Pancreas (tissue), 10 donors: ENCODE measurements at places on chromosomes 2 and 18.

DNA sequence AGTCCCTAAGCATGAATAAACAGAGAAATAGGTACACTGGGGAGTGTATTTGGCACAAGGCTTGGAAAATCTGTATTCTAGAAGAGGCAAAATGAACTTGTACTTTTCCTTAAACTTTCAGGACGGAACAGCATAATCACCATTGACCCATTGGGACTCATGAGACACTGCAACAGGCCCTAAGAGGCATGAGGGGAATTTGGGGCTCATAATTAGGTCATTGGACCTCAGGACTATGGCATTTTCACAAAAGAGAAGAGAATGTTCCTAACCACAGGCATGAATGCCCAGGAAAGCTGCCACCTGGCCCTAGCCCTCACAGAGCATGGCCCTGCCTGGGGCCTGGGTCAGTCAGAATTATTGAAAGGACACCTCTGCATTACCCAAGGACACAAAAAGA is 67.9 kb upstream of the PIK3C3 start:
- DNase-seq = no peak

DNA sequence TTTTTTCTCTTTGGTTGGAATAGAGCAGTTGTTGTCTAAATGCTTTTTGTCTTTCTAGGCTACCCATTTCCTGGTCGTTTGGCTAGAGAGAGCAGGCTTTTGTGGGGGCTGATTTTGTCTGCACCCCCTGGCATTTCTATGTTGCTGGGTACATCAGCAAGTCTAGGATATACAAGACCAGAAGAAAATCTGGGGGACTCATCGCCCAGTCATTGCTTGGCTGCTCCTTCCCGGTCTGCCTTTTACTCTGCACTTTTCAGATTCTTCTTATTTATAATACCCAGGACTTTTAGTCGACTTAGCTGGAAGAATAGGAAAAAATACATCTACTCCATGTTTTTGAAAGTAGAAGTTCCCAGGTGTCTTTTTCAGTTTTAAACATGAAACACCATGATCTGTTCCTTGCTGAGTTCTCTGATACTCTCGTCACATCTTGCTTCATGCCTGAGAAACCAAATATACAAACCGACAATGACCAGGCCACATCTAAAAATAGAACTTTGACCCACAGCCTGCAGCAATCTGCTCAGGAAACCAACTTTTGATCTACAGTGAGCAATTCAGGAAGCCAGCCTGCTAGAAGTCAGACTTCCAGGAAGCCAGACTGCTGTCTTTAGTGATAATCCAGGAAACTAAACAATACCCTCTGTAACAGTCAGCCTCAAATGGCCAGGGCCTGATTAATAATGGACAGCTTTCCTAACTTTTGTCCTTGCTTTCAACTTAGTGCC is 163.8 kb upstream of the MEX3C start:
- DNase-seq = no peak

GRCh38 chr2:171210864-171211431 is 50.3 kb upstream of the TLK1 start:
- DNase-seq = no peak

- DNase-seq = no peak
Measured at GRCh38 chr18:6571239-6571602, 156.5 kb upstream of the L3MBTL4 start.

DNA sequence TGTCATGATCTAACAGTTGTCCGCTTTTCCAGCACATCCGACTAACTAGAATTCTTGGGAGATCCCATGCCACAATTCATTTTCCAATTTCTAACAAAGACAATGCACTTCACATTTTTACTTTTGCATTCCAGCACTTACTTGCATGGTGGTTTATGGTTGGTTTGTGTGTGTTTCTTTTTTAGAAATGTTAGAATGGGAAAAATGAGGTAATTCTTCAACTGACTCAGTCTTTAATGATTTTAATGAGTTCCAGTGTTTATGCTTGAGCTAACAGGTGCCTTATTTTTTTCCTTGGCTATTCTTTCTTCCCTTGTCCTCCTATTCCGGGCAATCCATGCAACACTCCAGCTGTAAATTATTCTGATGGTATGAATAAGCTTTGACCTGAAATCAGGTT is 46.4 kb downstream of the SLC8A1 start:
- DNase-seq = no peak

- DNase-seq = no peak
Measured at GRCh38 chr2:88230911-88231310, 60.8 kb downstream of the THNSL2 start.

- DNase-seq = no peak
Measured at GRCh38 chr2:112794841-112795240, 10.5 kb upstream of the IL1A start.

GRCh38 chr2:158818511-158818910 is 23.4 kb downstream of the DAPL1 start:
- DNase-seq = no peak

DNA sequence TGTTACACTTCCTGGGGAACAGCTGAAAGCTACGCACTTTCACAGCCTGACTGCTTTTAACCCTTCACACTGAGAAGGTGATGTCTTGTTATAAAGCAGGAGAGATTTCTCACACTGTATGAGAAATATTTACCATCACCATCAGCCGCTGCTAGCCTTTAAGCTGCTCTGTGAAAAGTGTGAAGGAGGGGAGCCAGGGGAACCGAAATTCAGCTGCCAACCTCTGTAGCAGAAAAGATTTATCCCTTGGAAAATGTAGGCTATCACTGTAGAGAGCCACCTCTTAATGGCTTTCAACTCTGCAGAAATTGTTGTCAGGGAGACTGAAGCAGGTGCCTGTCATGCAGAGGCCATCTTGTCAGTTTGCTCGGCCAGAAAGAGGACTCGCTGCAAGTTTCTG is 145.3 kb downstream of the SP3 start:
- DNase-seq = no peak

- DNase-seq = no peak
Measured at GRCh38 chr2:42128721-42129486, 40.2 kb upstream of the EML4 start.

- DNase-seq = no peak
Measured at GRCh38 chr18:77030201-77030600, 102.4 kb downstream of the MBP start.

DNA sequence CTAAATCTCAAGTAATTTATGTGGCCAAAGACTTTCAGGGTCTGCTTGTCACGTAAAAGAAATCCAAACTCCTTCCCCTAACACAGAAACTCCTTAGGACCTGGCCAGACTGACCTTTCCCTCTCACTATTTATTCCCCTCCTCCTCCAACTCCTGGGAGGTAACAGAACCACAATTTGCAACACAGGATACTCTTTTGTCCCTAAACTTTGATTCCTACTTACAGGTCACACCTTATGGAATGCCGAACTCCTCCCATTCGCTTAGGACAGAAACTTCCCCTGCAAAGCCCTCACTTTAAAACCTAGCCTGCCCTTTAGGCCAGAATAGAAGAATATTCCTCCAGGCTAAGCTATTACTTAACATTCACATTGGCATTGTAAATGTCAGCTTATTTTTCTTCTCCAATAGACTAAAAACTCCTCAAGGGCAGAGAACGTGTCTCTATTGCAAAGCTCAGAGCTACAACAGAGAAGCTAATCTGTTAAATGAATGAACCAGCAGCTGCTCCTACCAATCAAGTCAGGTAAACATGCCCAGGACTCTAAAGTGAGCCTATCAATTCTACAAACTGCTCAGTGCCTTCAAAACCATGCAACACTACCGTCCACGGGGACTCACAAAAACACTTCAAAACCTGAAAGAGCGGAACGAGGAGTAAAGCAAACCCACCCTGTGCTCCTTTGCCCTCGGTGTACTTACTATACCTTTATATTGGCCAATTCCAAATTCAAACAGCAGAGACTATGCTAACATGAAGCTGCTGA is 6.1 kb downstream of the INO80D start:
- no peak for DNase-seq

- no peak for DNase-seq
Measured at GRCh38 chr2:128491692-128492244, 173.1 kb upstream of the HS6ST1 start.

DNA sequence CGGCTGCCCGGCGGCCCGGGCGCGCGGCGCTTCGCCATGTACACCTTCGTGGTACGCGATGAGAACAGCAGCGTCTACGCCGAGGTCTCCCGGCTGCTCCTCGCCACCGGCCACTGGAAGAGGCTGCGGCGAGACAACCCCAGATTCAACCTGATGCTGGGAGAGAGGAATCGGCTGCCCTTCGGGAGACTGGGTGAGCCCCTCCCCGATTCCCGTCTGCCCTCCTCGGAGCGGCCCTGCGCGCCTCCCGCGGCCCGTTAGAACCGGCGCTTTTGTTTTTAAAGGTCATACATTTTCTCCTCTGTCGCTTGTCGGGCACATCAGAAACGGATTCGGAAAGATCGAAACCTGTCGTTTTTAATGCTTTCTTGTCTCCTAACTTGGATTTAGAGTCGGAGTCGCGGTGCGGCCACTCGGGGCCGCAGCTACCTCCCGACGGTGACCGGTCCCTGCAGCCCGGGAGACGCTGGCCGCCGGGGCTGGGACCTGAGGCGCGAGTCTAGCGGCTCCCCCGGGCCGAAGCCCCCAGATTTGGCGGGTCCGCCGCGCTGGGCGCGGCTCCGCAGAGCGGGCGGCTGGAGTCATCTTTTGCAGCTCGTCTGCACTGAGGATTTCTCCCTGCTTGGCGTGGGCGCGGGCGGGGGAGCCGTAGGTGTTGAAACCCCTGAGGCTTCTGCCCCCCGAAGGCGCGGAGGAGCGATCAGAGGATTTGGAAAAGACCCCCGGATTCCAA is 519 bp downstream of the TTL start:
- peak; percentile 73 for DNase-seq

GRCh38 chr2:8310557-8311455 is 371.1 kb upstream of the ID2 start:
- DNase-seq = no peak

DNA sequence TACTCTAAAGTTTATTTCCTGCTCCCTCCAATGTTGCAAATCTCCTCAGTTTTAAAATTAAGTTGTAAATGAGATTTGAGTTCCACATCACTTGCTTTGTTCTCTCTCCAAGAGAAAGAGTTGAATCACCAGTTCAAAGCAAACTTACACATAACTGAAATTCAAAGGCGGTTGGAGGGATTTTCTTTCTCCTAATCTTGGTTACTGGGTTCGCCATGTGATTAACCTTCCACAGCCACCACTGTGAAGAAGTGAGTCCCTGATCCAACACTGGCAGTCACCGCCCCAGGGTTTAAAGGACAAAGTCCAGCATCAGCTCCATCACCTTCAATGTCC is 247.1 kb downstream of the MYCN start:
- DNase-seq = no peak

DNA sequence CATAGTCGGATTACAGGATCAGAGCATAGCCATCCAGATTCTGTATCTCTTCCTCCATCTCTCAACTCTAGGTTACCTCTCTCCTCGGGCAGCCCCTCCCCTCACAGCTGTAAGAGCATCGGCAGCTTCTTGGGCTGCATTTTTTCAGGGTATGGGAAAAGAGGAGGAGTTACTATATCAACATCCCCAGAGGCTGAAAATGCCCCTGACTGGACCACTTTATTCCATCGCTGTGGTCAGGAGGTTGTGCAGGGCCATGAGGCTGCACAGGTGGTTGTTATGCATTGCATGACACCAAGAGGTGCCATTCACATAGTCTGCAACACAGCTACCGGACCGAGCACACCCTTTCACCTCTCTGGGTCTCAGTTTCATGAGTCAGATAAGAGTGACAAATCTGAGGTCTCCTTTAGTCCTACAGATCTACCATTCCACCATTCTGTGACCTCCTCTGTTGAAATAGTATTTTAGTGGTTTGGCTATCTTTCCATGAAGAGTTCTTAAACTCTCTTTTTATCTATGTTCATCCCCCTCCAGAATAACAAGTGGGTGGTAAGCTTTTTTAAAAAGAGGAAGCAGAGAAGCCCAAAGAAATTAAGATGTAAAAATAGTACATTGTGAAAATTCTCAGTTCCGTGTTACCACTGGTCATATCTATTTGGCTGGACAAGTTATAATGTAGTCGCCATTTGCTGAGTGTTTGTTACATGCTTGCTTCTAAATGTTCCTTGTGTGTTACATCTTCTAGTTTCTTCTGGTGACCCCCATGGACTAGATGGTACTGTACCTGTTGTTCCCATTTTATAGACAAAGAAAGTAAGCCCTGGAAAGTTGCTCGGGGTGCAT is 56.6 kb upstream of the SLC1A4 start:
- no peak for DNase-seq

GRCh38 chr2:237714690-237715458 is 83.7 kb upstream of the RBM44 start:
- no peak for DNase-seq

DNA sequence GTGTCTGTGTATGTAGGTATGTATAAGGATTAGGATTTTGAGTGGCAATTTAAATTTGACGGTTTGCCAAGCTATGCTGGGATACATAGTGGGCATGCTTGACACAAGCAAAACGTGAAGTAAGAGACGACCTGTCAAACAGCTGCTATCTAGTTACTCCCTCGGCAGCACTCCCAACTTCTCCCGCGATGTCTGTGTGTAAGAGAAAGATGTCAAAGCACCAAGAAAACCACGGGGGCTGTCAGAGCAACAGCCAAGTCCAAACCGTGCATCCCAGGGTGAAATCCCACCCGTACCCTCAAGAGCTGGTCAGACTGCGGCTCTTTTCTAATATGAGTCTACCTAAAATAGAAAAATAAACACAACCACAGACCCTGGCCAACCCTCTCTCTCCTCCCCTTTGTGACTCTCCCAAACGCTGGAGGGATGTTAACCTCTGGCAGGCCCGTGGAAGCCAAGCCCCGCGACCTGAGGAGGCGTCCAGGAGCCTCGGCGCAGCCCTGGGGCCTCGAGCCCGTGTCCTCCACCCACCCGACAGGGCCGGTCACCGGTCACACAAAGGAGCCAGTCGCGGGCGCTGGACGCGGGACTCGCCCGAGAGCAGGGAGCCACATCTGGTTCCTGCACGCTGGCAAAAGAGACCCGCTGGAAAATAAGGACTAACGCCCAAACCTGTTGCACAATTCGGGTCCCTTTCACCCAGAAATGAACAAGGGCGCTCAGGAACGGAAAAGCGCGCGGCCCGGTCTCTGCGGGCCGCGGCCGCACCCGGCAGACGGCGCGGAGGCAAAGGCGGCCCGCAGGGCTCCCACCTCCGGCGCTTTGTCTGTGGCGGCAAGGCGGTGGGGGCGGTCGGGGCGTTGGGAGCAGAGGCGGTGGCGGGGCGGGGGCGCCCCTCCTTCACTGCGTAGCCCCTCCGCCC is 925 bp downstream of the SESTD1 start:
- DNase-seq = peak; percentile 57

- DNase-seq = no peak
Measured at GRCh38 chr2:53941749-53942148, 29.0 kb downstream of the PSME4 start.

GRCh38 chr2:188473306-188473705 is 181.6 kb downstream of the GULP1 start:
- DNase-seq = no peak

GRCh38 chr2:2237563-2237962 is 93.5 kb downstream of the MYT1L start:
- DNase-seq = no peak

- DNase-seq = no peak
Measured at GRCh38 chr2:222448748-222449181, 24.4 kb downstream of the SGPP2 start.

- DNase-seq = no peak
Measured at GRCh38 chr2:69952336-69953115, 8.9 kb downstream of the ASPRV1 start.

- DNase-seq = peak; percentile 65
Measured at GRCh38 chr2:240595381-240596079, 9.0 kb downstream of the CAPN10 start.
